ENCODE measurements at places on chromosomes 12 and 14.

DNA sequence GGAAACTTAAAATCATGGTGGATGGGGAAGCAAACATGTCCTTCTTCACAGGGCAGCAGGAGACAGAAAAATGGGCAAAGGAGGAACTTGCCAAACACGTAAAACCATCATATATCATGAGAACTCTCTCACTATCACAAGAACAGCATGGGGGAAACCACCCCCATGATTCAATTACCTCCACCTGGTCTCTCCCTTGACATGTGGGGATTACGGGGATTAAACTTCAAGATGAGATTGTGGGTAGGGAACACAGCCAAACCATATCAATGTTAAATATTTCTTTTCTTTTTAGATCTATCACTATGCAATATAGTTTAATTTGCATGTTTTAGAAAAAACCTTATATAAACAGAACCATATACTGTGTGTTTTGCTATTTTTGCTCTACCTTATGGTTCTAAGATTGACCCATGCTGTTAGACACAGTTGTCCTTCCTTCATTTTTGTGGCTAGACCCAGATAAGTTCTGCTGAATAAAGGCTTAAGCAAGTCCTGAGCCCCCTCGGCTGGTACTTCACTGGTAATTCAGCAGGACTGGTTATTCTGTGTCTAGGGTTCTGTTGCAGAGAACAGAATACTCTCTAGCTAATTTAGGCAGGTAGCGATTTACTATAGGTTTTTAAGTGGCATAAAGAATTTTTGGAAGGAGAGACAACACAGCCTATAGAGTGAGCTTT lies 253.7 kb upstream of the HMGA2 start:
- DNase-seq = no peak

- no peak for DNase-seq
Observed at GRCh38 chr14:23127861-23128260, 8.8 kb upstream of the CEBPE start.

GRCh38 chr12:64385468-64385867 lies 5.1 kb downstream of the C12orf56 start:
- no peak for DNase-seq

GRCh38 chr12:32134101-32134888 lies 27.6 kb downstream of the BICD1 start:
- no peak for DNase-seq

GRCh38 chr14:38074754-38075153 lies 132.9 kb upstream of the SSTR1 start:
- DNase-seq = no peak

- no peak for DNase-seq
Observed at GRCh38 chr12:82818271-82819035, 131.7 kb downstream of the TMTC2 start.

DNA sequence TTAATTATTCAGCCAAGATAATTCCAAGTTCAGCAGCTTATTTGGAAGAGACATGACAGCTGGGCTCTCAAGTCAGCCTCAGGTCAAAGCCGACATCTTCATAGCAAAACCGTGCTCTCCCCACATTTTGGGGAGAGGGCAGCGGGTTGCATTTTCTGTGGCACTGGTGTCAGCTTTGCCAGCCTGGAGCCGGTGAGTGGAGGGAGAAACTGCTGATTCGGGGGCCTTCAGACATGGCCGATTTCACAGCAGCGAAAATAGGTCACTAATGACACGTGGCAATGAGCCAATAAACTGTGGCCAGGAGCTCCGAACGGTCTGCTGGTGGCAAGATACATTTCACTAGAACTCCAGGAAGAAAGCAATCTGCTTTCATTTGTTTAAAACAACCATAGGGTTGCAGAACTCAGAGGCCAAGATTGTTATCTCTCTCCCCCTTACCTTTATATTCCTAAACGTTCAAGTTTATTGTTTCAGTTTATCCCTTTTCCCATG lies 173.2 kb downstream of the CAND1 start:
- no peak for DNase-seq

DNA sequence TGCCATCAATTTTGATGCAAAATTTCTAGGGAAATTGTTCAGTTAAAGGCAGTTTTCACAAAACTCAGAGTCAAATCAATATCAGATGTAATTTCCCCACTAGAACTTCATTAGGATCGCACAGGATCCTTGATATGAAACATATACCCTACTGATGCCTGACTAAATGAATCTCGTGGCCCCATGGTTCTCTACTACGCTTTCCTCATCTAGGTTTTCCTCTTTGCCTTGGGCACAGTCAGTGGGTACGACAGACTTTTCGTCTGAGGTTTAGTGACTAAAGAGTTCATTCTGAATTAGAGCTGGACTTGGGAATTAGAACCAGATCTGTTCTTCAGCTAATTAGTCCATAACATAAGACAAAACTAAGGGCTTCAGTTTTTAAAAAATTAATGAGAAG lies 42.5 kb upstream of the GNPNAT1 start:
- no peak for DNase-seq

GRCh38 chr12:42638697-42639096 lies 49.2 kb upstream of the PRICKLE1 start:
- DNase-seq = no peak

DNA sequence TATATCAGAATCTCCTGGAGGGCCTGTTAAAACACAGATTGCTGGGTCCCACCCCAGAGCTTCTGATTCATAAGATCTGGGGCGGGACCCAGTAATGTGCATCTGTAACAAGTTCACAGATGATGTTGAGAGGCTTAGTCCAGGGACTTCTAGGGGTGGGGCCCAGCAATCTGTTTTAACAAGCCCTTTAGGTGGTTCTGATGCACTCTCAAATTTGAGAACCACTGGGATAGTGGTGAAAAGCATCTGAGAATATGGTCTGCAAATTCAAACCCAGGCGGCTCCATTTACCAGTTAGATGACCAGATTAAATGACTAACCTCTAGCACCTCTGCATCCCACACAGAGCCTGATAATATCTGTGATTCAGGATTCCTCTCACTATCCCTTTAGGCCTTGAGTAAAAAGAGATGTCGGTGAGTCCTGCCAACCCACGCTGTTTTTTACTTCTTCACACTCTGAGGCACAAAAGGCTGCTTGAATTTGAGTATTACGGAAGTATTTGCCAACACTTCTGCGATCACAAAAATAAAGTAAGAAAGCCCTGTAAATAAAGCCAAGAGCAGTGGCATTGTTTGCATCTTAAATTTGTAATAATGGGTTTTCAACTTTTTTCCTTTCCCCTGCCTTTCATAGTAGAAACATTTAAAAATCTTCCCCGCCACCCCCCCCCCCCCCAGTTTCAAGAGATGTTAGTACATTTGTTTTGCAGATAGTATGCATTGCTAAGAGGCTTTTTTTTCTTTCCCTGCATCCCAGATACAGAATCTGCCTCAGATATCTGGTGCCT lies 1.8 kb upstream of the FRS2 start:
- DNase-seq = no peak

DNA sequence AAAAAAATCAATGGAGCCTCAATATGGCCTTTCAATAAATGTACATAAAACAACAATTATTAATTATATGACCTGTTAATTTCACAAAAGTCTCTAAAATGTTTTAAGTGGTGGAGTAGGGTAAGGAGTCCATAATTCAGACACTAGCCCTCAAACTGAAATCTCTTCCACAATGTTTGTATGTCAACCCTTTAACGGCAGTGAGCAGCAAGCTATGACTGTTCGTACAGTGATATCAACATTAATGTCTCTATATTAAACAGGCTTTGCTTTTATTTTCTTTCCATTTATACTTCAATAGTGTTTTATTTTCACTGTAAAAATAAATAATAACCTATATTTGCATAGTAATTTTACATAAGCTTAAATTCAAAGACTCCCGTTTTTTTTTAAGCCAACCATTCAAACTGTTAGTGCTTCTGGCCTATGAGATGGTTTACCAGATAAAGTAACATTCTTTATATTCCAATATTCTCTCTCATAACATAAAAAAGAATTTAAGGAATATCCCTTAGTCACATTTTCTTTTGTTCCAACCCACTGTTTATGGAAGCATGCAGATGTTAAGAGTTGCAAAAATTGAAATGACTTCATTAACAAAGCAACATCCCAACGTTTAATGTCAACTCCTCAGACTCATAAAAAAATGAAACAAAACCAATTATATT lies 2.3 kb downstream of the CDK17 start:
- no peak for DNase-seq

- no peak for DNase-seq
Observed at GRCh38 chr14:50964683-50965390, 20.6 kb upstream of the PYGL start.

DNA sequence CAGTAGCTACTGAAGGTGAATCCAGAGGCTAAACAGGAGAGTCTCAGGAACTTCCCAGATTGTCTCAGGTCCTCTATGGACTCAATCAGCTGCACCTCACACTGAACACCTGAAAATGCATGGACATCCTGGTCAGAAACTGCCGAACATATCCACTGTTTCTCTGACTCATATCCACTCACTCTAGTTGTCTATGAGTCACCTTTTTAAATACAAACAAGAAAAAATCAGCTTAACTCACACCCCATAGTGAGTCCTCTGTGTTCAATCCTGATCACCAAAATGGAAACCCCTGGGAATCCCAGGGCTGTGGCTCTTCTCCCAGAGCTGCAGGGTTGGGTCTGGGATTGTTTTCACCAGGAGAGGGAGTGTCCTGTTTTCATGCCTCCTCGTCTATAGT lies 556.7 kb downstream of the TMEM121 start:
- no peak for DNase-seq
